ENCODE measurements at places on chromosomes 2 and 18.

GRCh38 chr2:11941201-11942177 is 195.1 kb downstream of the LPIN1 start:
- DNase-seq, result no peak

GRCh38 chr18:79487183-79487800 is 91.6 kb downstream of the NFATC1 start:
- DNase-seq, result no peak

DNA sequence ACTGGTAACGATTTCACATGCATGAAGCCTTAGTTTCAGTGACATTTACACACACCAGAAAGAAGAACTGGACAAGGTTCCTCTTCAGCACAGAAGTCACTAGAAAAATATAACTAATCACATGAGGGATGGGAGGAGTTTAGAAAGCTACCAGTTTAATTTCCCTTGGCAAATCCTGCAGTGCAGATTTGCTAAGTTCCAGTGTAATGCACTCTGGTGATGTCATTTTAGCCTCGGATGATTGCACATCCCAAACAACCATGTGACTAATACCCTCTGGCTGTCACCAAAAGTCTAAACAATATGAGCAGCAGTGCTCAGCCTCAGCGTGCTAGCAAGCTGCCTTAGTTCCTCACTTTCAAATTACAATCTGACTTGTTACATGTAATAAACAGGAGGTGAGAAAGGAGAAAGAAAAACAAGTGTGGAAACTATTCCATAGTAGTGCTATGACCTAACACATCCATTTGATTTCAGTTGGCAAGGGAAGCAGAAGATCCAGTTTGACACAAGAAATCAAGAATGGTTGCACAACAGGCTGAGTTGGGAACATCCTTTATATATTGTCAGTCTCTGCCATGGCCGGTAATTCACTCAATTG is 35.3 kb upstream of the PPP1CB start:
- no peak for DNase-seq

DNA sequence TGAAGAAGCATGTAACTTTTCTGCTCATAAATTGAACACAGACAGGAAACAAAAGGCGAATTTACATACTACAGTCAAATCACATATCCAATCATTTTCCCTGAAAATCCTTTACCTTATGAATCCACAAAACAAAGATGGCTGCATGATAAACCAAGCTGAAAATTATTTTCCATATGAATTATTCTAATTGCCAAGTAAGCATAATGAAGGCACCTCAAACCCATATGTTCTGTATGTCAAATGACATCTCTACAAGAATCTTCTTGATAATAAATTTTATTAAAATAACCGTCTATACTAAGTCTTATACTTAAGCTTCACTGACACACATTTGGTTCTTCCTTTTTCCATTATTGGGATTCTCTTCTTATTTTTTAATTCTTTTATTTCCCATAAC is 1242.6 kb downstream of the CNTNAP5 start:
- no peak for DNase-seq

DNA sequence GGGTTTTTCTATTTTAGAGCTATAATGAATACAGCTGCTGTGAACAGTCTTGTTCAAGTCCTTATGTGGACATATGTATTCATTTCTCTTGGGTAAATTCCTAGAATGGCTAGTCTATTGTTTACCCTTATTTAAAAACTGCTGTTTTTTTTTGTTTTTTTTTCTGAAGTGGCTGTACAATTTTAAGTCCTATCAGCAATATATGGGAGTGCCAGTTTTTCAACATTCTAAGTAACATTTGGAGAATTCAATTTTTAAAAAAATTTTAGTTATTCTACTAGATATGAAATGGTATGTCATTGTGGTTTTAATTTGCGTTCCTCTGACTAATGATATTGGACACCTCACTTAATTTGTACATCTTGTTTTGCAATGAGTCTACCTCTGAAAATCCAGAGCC is 349.7 kb downstream of the SATB2 start:
- no peak for DNase-seq

Measured in stimulated activated CD4-positive, alpha-beta T cell treated with anti-CD3 and anti-CD28 coated beads, Interleukin-15, amount 100 ng/mL, for 48 hours (primary cell).